ENCODE measurements at places on chromosomes 2 and 18.

- peak; percentile 91 for DNase-seq
Measured at GRCh38 chr2:231961349-231962166, at the start of gene DIS3L2. Gene DIS3L2 (plus strand): TSS chr2:231961713. CDS start chr2:232014928, 53,215 bp downstream.

DNA sequence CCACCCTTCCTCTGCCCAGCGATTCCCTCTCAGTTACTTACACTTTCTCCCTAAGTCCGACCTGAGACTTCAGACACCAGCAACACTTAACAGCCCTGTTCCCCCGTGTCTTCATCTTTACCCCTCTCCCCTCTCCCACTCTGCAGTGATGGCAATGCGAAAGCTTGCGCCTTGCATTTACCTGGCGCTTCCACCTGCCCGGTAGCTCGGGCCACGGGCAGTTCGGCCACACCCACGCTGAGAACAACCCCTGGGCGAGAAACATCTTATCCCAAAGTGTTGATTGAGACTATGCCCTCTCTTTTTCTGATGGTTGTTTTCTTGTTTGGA is 558 bp downstream of the DNAJC10 start:
- DNase-seq = peak; percentile 91

- peak; percentile 32 for DNase-seq
Measured at GRCh38 chr2:224572338-224572737, 12.8 kb downstream of the CUL3 start.

DNA sequence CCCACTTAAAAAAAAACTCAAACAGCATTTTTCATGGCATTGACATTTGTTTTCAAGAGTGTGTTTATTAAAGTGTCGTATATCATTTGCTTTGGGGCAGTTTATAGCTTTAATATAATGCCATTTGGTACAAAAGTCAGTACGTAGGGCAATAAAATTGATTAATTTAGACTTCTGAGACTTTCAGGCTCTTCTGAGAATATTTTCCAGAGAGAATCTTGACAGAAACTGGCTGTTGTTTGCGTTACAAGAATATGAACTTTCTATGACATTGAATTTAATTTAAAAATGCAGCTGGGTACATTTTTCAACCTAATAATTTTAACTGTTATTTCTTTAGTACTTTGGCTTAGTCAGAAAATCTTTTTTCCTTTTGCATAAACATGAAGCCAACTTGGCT is 98.9 kb downstream of the RNF144A start:
- DNase-seq = no peak

- peak; percentile 81 for DNase-seq
Measured at GRCh38 chr2:168758970-168759820, 43.2 kb upstream of the NOSTRIN start.

GRCh38 chr2:179247318-179248023 is 17.2 kb downstream of the SESTD1 start:
- no peak for DNase-seq

DNA sequence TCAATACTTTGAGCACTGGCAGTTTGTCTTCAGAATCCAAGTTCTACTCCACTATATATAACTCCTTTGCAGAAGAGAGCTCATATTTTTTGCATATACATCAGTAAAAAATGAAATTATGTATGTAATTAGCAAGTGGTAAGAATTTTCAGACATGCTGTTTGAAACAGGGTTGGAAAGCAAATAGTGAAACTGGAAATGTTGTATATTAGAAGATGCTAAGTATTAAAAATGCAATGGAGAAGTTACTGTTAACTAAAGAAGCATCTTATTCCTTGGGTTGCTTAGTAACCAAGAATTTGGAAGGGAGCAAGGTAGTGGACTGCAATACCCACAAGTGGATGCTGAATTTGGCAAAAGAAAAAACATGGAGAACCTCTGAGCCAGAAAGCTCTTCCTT is 88.6 kb upstream of the DLGAP1 start:
- no peak for DNase-seq

DNA sequence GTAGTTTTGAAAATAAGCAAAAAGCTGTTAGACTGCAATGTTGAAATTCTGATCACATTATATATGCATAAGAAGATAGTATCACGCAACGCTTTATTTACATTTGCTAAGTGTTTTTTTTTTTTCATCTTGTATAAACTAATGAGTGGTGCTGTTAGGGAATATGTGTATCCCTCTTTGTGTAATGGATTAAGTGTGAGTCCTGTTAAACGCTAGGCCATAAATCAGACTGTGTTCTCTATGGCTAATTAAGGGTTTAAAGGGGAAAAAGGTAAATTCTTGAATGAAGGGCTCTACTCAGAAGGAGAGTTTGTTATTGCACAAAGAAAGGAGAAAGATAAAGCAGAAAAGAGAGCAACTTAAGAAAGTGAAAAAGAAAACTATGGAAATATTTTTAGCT is 4.8 kb upstream of the ASXL3 start:
- peak; percentile 13 for DNase-seq

DNA sequence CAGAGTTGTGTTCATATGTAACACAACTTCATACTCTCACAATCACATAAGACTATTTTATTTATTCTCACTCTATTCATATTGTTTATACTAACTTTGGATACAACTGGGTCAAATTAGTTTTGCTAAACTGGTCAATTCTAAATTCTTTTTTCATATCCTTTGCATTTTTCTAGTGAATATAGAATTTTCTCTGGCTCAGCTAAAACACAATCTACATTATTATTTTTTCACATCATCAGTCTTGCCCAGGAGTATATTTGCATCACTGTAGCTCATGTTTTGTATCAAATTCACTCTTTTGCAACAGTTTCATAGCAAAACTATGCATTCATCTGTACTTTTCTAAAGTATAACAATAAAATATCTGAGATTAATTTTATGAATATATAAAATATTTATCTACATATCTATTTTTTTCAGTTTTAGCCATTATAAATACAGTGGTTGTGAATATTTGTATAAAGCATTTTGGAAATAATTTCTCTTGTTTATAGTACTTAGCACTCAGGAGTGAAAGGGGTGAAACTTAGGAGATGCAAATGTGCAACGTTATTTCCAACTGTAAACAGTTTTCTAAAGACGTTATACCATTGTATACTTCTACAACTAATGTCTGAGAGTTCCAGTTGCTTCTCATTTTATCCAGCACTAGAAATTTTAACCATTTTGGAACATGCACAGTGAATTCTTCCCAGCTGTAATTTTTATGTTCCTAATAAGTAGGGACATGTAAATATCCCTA is 854.6 kb downstream of the CBLN2 start:
- no peak for DNase-seq

- no peak for DNase-seq
Measured at GRCh38 chr18:54229421-54230059, 5.1 kb upstream of the MBD2 start.

- no peak for DNase-seq
Measured at GRCh38 chr2:230234845-230235244, 9.3 kb downstream of the SP140 start.

DNA sequence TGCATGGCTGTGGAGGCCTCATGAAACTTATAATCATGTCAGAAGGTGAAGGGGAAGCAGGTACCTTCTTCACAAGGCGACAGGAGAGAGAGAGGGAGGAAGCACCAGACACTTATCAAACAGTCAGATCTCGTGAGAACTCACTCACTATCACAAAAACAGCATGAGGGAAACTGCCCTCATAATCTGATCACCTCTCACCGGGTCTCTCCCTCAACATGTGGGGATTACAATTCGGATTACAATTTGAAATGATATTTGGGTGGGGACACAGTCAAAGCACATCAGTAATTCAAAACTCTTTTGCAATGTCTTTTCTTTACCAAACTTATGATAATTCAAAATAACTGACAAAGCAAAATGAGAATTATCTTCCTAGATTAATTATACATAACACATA is 8.5 kb upstream of the CCDC68 start:
- DNase-seq = no peak

DNA sequence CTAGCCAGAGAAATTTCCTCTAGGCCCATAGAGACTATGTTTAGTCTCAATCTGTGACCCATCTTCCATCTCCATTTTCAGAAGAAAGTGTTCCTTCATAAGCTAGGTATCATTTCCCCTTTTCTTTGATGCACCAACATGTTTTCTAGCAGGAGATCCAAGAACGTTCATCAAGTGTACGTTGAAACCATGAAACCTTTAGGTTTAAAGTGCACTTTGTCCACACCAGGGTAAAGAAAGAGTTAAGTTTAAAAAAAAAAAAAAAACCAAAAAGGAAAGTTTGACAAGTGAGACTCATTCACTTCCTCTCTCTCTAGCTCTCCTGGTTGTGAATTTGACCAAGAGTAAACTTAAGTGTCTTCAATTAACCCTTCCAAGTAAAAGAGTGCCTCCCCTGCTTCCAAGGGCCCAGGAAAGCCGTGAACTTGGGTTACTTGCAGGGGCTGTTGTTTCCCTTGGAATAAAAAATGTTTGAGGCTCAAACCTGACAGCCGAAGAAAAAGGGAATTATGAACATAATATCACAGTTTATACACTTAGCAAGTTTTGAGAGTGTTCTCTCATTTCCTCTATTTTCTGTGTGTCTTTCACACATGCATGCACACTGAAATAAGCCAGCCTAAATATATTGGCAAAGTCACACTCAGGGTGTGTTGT is 56.7 kb downstream of the LBH start:
- no peak for DNase-seq

GRCh38 chr18:35588995-35589394 is 7.5 kb downstream of the GALNT1 start:
- peak; percentile 36 for DNase-seq

DNA sequence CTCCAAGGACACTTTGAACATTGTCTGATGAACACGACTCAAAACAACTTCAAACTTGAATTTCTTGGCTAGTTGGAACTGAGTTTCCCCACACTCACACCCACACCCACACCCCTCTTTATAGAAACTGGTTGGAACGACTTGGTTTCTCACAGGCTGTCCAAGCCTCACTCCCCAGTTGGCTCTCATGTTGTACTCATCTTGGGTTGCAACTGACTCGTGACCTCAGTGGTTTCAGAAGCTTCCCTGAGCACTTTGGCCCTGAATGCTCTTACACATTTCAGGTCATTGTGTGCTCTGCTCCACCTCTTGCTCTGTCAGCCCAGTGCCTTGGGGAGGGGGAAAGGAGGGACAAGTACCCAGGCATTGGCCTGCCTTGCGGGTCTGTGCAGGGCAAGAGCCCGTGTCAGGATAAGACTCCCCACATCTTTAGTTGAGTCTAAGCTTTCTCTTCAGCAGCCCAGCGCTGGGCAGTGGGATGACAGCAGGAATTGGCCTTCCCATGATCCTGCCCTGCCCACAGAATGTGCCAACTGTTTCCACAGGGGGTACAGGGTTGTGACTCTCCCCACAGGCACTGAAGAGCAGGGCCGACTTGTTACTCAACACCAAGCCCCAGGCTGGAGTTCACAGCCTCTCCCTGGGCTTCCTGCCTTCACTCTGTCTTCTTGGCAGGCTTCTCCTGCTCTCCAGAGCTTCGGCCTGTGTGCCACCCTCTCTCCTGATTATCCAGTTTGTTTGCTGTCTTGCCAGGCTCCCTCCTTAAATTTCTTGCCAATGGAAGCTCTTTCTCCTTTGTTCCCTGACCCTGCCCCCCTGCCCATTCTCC is 104.6 kb downstream of the RTN4 start:
- DNase-seq = no peak

- no peak for DNase-seq
Measured at GRCh38 chr18:31970617-31971016, 27.7 kb upstream of the TRAPPC8 start.

GRCh38 chr2:40430776-40431599 is 20.9 kb downstream of the SLC8A1 start:
- no peak for DNase-seq

- no peak for DNase-seq
Measured at GRCh38 chr2:218130377-218130776, 4.5 kb downstream of the CXCR2 start.

DNA sequence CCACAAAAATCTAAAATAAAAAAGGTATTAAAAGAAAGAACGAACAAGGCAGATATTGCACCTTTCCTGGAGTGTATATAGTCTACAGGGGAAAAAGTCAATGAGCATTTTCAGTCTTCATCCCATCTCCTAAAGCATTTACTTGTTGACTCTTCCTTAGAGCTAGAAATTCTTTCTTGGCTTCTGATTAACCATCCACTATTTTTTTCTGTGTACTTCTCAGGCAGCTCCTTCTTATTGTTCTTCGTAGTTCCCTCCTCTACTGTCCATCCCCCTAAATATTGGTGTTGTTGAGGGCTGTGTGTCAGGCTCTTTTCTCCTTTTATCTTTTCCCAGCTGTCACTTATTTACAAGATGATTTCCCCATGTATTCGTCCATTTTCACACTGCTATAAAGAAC is 3.5 kb upstream of the LAPTM4A start:
- DNase-seq = no peak

- DNase-seq = no peak
Measured at GRCh38 chr2:84460670-84461069, 1.6 kb upstream of the SUCLG1 start.

GRCh38 chr2:67641312-67642045 is 244.3 kb downstream of the ETAA1 start:
- DNase-seq = peak; percentile 6

GRCh38 chr2:79831961-79832360 is 319.1 kb downstream of the CTNNA2 start:
- DNase-seq = no peak

DNA sequence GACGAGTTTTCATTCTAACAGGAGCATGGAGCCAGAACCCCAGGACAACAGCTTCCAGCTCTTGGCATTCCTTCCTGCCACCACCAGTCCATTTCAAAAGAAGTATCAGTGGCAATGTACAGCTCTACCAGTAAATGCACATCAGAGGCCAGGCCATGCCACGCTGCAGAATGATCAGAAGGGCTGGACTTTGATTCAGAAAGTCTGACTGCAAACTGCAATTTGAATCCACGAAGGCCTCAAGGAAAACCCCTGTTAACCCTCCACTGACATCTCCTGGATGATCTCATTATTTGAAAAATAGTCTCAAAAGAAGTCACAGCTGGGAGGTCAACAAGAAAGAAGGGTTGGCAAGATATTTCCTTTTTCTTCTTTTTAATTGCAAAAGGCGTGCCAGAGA is 119.2 kb downstream of the MYO5B start:
- no peak for DNase-seq

- DNase-seq = no peak
Measured at GRCh38 chr2:172445851-172446250, 18.5 kb downstream of the ITGA6 start.

DNA sequence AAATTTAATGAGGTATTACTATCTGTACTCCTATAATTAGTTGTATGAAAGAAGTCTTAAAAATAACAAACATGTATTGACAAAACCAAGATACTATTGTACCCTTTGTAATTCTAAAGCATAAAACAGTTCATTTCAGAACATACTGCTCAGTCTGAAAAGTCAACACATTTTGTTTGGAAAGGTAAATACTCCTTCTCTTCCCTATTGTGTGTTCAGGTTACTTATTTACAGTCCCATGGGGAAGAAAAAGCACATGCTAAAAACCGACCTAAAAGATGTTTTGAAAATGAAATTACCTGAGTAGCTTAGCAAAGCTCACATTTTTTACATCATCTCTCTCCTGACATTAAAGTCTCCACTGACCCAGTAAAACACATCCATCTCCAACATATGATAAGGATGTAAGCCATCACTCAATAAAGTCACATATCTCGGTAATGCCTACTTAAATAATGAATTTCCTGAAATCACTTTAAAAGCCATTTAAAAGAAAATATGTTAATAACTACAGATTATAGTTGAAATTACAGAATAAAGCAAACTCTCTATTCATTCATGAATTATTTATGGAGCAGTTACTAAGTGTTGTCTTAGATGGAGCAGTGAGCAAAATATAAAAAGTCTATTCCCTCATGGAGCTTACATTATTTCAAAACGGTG is 75.6 kb upstream of the FZD5 start:
- peak; percentile 88 for DNase-seq

Measured in DMS53 (cell line).